ENCODE measurements at places on chromosomes 2 and 18. TPM values are rescaled to one million over a fixed set of nuclear protein-coding genes. Genes with fewer than 3 reads are reported as not detected.

The DSC3 gene
- 0.41 TPM for total RNA-seq

The LANCL1 gene
- total RNA-seq, result 99.7 TPM

The SLC9A2 gene
- 0.14 TPM for total RNA-seq

The SLC38A11 gene
- not detected for total RNA-seq

DNA sequence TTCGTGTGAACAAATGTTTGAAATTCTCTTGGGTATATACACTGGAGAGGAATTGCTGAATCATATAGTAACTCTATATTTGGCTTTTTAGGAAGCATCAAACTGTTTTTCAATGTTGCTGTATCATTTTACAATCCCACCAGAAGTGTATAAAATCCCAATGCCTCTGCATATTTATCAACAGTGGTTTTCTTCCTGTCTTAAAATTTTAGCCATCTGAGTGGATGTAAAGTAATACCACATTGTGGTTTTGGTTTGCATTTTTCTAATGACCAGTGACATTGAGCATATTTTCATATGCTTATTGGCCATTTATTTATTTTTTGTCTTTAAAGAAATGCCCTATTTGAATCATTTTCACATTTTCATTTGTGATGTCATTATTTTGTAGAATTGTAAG lies 22.8 kb upstream of the LRP1B start:
- DNase-seq, result no peak

- DNase-seq, result peak; percentile 54
These were observed 5.1 kb downstream of the KIF3C start for GRCh38 chr2:25976983-25977741.

- no peak for DNase-seq
These were observed 301.9 kb downstream of the ZEB2 start for GRCh38 chr2:144217853-144218633.

DNA sequence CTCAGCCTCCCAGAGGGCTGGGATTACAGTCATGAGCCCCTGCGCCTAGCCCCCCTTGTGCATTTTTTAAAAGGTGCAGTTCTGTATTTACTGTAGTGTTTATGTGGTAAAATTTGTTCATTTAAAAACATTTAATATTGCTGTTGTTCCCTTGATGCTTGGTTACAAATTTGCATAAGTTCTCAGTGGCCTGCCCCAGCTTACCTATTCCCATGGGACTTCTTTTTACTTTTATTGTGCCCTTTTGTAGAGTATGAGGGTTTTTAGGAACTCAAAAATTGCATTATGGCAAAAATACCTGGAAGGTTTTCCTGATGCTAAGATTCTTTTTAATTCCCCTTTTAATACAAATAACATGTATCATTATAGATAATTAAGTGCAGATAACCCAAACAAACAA lies 63.0 kb downstream of the DGKD start:
- no peak for DNase-seq

- no peak for DNase-seq
These were observed 221.4 kb downstream of the ARL4C start for GRCh38 chr2:234275515-234275914.

Data from endodermal cell (in vitro differentiated cells).